ENCODE measurements at places on chromosomes 4 and X. TPM values are rescaled to one million over a fixed set of nuclear protein-coding genes. Genes with fewer than 3 reads are reported as not detected.

Gene LEF1
- 536 TPM for polyA plus RNA-seq

Gene DCLK2
- 0.78 TPM for polyA plus RNA-seq

Gene CXCL1
- polyA plus RNA-seq: 37.7 TPM

Gene S100G
- polyA plus RNA-seq: 1.2 TPM

Gene SLC7A11
- 0.87 TPM for polyA plus RNA-seq

Gene FAM193A
- polyA plus RNA-seq: 13.8 TPM

- no peak for DNase-seq
Measured at GRCh38 chr4:81891005-81891996, 419.6 kb upstream of the RASGEF1B start.

- DNase-seq: no peak
Measured at GRCh38 chr4:100059467-100059866, 109.4 kb upstream of the H2AZ1 start.

GRCh38 chrX:66994729-66995128 lies 355.9 kb upstream of the EDA2R start:
- DNase-seq: no peak

DNA sequence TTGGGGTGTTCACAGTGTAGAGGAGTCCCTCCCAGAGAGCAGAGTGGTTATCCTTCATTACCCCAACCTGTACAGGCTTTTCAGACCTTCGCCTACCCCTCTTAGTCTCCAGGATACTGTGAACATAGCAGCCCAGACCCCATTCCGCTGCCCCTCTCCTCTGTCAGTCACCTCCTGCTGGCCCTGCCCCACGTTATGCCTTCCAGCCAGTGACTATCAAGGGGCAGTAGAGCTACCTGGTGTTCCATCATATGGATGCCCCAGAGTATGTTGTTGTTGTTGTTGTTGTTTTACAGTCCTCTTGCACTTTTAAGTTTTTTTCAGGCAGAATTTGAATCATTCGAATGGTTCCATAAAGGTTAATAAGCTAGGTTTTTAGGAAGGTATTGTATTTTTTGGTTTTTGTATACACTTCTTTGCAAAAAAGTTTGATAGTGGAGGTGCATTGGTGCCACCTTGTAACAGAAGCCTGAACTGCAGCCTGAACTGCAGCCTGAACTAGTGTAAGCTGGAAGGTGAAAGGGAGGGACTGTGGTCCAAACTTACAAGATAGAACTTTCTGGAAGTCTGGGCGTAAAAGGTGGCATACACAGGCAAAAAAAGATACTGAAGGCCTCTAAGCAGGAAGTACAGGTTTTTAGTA lies 101.4 kb upstream of the RAB40AL start:
- no peak for DNase-seq

DNA sequence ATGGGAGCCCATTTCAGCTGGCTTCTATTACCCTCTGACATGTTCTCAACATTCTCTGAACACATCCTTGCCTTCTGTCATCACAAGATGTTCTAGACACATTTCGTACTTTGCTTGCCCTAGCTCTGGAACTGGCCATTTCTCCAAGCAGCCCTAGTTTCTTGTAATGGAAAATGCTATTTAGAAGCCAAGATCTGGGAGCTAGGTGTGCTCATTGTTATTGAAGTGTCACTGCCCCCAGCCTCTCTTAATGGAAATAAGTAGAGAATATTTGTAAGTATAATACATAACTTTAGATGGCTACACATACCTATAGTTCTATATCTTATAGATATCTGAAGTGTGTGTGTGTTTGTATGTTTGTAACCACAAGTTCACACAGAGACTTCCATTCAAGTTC lies 6.9 kb downstream of the MRFAP1L1 start:
- DNase-seq: no peak

- no peak for DNase-seq
Measured at GRCh38 chr4:65416891-65417290, 253.4 kb downstream of the EPHA5 start.

- no peak for DNase-seq
Measured at GRCh38 chr4:47972181-47972580, 44.3 kb downstream of the CNGA1 start.

All from thymus (tissue), 14 donors.